ENCODE measurements at places on chromosomes 1 and 21.

- no peak for DNase-seq
Measured at GRCh38 chr1:222583079-222583478, 6.7 kb downstream of the TAF1A start.

- no peak for DNase-seq
Measured at GRCh38 chr21:33762803-33763581, 120.7 kb downstream of the ITSN1 start.

DNA sequence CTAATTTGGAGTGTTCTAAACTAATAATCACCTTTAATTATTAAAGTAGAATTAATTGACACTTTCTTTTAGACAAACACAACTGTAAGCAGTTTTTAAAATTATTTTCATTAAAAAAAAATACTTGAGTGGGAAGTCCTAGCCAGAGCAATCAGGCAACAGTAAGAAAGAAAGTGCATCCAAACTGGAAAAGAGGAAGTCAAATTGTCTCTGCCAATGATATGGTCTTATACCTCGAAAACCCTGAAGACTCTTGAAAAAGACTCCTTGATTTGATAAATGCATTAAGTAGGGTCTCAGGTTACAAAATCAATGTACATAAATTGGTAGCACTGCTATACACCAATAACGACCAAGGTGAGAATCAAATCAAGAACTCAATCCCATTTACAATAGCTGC, 83.0 kb upstream of the GADD45A start:
- DNase-seq: no peak

DNA sequence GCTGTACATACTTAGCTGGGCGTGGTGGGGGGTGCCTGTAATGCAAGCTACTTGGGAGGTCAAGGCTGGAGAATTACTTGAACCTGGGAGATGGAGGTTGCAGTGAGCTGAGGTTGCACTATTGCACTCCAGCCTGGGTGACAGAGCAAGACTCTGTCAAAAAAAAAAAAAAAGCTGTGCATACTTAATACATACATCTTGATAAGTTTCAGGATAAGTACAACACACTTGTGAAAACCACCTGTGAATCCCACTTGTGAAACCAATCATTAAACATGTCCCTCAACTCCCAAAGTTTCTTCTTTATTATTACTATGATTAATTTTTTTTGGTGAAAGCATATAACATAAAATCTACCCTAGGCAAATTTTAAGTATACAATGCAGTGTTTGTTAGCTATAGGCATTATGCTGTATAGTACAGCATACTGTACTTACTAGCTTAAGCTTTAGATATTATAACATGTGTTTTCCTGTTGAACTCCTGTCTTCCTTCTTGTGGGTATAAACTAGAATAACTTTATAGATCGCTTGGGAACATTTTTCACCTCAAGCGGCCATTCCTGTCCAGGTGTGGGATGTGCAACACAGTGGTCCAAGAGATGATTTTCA, 41.4 kb downstream of the DISC1 start:
- no peak for DNase-seq

DNA sequence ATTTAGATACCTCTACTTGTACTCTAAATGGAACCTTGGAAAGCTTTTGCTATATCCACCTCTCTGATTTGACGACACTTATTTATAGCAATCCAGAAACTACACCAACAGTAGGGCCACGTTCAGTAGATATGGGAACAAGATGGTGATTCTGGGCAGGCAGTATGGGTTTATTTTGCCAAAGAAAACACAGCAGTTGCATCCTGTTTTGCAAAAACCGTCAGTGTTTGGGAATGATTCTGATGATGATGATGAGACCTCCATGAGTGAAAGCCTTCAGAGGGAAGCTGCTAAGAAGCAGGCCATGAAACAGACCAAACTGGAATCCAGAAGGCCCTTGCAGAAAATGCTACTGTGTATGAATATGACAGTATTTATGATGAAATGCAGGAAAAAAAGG, 41.5 kb upstream of the NEXN start:
- no peak for DNase-seq

- no peak for DNase-seq
Measured at GRCh38 chr1:34070201-34070836, 94.7 kb downstream of the CSMD2 start.

DNA sequence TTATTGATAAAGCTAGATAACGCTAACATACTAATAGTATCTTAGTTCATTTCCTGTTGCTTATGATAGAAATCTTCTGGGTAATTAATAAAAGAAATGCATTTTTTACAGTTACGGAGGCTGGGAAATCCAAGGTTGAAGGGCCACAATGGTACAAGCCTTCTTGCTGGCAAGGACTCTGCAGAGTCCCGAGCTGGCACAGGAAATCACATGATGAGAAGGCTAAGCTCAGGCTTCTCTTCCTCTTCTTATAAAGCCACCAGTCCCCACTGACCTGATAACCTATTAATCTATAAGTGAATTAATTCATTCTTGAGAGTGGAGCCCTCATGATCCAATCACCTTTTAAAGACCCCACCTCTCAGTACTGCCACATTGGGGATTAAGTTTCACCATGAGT, 82.6 kb downstream of the GPR161 start:
- DNase-seq: no peak

DNA sequence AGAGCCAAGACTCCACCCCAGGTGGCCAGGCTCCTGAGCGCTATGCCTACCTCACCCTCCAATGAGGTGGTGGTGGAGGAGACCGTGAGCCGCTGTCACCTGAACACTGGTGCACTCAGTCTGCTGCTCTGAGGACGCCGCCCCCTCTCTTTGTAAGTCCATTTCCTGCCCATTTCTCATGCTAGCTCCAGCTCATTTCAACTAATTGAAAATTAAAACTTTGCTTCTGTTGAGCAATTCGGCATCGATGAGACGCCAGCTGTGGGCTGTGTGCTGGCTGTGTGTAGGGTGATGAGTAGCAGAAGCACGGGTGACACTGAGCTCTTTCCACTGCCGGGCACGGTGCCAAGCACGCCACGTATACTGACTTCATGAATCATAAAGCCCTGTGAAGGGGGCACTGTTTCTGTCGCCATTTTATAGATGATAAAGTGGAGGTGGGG, 11.2 kb downstream of the TNFRSF1B start:
- peak; percentile 58 for DNase-seq

GRCh38 chr1:151513626-151514121, 2.5 kb downstream of the CGN start:
- DNase-seq: no peak

DNA sequence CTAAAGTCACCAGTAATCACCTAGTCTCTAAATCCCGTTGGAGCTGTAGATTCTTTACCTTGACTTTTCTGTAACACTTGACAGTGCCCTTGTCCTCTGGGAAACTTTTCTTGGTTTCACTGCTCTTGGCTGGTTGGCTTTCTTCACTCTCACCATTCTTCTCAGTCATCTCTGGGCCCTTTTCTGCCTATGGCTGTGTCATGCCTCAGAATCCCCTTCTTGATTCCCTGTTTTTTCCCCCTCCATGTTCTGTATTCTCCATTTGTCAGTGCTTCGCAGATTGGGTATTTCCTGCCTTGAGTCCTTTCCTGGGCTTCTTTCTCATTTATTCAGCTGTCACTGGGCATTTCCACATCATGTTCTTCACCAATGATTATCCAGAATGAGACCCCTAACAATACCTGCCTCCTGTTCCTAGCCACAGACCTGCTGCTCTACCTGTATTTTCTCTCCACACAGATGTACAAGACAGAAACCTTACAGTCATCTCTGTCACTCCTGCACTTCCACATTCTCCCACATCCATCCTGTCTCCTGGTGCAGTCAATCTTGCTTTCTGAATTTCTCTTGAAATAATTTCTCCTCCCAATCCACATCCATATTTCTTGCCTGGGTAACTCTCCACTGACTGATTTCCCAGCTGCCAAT, 14.7 kb downstream of the UCK2 start:
- DNase-seq: no peak

- DNase-seq: no peak
Measured at GRCh38 chr1:209746451-209747165, 9.2 kb upstream of the TRAF3IP3 start.

DNA sequence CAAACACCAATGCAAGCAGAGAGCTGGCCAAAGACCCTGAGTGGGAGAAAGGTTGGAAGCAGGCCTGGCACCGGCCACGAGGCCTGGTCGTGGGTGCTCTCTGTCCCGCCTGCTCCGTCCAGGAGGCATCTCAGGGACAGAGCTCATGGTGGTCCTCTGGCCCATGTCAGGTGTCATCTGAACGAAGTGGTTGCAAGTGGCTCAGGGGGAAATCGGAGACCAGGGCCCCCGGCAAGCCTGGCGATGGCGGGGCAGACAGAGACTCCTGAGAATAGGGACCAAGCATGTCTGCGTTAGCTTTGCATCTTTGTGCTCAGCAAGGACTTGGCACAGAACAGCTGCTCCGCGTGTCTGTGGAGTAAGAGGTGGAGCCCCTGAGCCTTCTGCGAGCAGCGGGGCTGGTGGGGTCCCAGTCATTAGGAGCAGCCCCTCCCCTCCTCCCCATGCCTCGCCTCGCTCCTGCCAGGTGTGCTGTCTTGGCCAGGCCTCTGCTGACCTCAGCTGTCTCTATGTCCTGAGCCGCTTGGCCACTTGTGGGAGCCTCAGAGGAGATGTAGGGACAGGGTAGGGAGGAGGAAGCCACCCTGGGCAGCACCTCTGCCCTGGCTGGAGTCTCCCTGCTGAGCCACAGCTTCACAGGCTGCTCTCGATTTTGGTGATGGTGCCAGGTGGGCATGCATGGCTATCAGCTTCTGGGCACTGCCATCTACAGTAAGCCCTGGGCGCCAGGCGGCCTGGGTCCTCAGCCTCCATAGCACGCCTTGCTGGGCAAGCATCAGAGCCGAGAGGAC, 362.9 kb upstream of the VAMP3 start:
- no peak for DNase-seq

DNA sequence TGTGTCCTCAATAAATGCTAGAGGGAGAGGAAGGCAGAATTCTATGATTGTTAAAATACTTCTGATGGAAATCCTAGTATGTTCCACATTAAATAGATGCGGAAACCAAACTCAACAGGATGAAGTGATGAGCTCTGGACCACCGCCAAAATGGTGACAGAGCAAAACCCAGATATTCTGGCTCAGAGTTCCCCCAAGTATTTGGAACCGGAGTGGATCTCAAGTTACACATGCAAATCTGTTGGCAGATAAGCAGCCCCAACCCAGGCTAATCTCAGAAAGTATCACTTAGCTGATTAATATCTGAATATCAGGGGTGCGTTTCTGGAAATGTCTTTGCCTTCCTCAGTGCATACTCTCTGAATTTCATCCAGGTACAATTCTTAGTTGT, 17.4 kb upstream of the GRHL3 start:
- no peak for DNase-seq

Measured in NCI-H146 (cell line).